ENCODE measurements at places on chromosomes 2 and 18.

GRCh38 chr2:36165132-36165531 lies 190.4 kb upstream of the CRIM1 start:
- DNase-seq = no peak

DNA sequence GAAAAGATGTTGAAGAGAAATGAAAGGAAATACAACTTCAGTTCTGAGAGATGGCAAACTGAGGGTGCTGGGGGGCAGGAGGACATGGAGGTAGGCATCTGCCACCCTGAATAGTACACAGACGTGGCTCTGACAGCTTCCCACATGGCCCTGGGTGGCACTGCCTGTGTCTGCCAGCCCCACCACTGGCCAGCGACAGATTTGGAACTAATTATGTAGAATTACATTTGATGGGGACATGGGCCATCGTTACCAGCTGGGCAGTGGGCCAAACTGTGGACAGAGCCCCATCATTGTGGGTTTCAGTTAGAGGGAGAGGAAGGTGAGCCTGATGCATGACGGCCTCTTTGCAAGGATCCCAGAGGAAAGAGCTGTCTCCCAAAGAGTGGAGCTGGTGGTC lies 216.0 kb upstream of the HAAO start:
- DNase-seq = no peak

DNA sequence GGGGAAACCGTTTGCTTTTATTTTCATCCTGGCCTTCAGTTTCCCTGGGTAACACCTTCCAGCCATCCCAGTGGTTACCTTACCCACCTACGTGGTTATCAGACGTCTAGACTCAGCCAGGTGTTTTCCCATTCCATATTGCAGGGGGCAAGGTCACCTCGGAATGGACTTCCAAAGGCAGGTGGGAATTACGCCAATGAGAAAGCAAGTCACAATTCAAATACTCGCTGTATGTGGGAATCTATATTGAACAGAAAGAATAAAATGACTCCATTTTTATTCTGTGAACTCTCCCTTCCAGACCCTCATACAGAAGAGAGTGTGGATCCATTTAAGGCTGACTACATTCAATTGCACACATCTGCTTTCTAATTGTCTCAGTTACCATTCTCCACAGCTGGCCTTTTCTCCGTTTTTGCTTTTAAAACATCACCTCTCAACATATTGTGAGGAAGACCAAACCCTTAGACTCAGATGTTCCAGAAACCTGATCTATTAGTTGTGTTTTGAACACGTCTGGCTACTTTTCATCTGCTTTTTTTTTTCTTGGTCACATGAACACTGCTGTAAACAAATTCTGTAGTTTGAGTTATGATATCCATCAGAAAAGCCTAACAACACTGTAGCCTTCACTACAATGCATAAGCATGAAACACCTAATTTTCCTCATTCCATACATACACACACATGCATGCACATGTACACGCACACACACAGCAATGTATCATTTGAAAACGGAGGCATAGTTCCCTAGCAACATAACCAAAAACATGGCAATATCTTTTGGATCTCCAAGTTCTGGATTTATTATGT lies 59.8 kb downstream of the BCL2 start:
- no peak for DNase-seq

DNA sequence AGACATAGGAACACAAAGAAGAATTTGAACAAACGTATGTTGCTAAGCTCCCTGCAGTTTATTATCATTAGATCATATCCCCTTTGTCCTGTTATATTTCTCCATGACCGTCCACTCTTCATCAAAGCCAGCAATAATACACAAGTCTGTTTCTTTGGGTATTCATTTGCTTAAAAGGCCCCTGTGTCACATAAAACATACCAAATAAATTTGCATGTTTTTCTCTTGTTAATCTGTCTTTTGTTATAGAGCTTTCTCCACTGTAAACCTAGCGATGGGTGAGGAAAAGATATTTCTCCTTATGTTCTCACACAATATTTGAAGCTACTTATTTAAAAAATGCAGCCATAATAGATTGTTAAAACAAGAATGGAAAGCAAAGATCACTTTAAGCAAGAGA lies 42.9 kb upstream of the REL start:
- no peak for DNase-seq

- no peak for DNase-seq
Observed at GRCh38 chr2:62524293-62524941, 18.4 kb upstream of the TMEM17 start.

DNA sequence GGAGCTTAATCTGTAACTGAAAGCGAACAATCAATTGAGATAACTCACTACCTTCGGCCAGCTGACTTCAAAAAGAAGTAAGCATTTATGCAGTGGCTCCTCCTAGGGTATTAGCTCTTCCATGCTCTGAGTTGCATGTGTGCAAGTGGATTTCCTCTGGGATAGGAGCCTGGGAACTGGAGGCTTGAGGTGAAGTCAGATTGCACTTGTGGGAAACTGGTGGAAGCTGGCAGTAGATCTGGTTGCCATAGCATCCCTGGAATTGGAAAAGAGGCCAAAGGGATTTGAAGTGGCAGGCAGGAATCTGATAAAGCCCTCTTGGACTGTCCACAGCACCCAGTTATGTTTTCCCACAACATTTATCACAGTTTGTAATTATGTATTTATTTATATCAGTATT lies 50.6 kb upstream of the FMNL2 start:
- no peak for DNase-seq

DNA sequence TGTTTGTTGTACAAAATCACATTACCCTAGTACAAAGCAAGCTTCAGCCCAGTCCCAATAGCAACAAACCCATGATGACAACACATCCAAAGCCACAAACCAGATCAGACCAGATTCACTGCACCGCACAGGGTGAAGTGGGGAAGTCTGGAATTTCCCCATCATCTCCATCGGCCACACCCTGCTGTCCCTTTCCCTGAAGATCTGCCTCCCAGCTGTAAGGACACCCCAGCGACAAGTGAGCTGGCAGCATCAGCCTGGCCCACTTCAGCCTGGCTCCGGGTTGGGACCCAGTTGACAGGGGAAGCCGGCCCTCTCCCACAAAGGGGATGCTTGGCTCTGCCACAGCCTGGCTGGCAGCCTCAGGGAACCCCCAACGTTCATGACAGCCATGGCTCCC lies 207.6 kb downstream of the MGAT5 start:
- DNase-seq = no peak

DNA sequence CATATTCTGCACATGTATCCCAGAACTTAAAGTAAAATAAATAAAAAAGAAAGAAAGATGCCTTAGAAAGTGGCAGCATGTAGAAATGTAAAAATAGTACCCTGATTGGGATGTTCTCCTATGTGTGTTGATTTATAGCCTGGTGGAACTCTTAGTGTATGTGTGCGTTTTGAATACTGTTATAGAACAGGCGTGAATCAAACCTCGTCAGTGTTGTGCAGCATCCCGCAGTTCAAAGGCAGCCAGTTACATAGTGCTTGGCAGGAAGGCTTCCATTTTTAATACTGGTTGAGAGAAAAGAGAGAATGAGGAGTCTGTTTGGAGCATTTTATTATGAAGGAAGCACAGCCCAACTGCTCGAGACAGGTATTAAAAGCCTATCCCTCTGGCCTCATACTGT lies 49.4 kb downstream of the TANC1 start:
- DNase-seq = no peak

- DNase-seq = no peak
Observed at GRCh38 chr2:173898178-173898668, 67.0 kb downstream of the SP3 start.

- no peak for DNase-seq
Observed at GRCh38 chr2:136051001-136051724, 65.7 kb upstream of the DARS1 start.

GRCh38 chr2:61694312-61695274 lies 156.4 kb upstream of the XPO1 start:
- peak; percentile 90 for DNase-seq

DNA sequence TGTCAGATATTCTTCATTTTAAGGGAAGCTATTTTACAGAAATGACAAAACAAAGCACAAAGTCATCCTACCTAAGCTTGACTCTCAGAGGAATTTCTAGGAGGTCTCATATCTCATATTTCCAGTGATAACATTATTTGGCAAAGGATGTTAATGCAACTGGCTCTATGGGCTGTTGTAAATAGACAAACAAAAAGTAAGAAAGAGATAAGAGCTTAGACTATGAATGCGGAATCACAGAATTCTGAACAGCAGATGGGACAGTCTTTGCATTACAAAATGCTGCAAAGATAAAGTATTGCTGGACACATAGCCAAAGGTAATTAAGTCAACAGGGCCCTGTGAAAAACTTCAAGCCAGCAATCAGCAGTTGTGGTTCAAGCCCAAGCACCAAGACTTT lies 23.9 kb downstream of the PIAS2 start:
- DNase-seq = no peak

DNA sequence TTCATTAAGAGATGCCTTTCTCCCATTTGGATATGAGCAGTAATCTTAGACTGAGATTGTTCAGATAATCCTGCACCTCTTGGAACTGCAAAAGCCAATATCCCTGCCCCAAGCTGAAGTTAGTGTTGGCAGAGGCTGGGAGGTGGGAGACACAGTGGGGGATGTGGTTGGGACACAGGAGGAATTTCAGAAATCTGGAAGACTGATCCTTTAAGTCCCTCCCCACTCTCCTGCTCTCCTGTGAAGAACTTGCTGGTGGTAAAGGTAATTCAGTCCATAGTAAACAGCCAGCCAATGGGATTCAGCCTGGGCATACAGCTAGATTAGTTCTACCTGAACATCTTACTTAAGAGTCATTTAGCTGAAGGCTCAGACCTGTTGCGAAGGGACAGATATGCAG lies 50.0 kb upstream of the TMEM178A start:
- no peak for DNase-seq

DNA sequence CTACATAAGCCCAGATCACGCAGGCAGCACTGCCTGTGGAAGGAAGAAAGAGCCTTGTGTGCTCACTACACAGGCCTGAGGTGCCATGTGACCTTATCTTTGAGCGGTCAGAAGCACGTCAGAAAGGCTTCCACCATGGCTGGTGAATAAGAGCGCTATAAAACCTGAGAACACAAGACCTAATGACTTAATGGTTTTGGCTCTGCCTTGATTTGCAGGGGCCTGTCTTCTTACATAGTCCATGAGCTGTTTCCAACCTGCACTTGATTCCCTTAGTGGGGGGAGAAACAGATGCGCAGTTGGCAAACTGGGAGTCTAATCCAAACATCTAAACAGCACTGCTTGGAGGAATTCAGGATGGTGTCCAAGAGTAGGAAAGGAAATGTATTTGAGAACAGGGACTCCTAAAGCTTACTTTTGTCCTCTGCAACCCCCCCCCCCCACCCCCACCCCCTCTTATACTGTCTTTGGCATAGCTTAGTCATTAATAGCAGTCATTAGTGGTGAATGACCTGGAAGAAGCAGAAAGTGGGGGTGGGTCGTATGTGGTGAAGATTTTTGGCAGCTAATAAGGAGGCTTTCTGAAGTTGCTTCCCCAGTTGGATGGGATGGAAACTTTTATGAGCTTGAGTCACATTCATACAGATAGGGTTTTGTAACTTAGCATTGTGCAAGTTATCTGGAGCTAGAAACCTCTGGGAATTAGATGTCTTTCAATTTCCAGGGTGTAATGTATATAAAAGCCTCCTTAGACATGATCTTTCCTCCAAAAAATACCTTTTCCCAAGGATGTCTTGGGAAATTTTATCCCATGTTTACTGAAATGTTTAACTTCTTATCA lies 454.1 kb downstream of the MEIS1 start:
- no peak for DNase-seq

DNA sequence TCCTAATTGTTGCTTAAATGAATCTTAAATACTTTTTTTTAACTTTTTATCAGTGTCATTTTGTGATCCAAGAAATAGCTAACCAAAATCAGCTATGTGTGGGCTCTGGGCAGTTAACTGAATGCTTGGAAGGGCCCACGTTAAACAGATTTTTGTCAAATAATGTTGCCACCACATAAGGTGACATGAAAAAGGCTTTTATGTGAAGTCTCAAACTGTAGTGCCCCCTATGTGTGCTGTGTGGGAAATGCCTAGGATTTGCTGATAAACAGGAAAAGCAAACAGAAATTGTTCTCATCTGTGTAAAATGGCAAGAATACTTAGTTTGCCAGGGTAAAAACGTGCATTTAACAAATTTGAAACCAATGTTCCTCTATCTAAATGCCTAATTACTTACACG lies 242.2 kb downstream of the ZNF516 start:
- DNase-seq = no peak

DNA sequence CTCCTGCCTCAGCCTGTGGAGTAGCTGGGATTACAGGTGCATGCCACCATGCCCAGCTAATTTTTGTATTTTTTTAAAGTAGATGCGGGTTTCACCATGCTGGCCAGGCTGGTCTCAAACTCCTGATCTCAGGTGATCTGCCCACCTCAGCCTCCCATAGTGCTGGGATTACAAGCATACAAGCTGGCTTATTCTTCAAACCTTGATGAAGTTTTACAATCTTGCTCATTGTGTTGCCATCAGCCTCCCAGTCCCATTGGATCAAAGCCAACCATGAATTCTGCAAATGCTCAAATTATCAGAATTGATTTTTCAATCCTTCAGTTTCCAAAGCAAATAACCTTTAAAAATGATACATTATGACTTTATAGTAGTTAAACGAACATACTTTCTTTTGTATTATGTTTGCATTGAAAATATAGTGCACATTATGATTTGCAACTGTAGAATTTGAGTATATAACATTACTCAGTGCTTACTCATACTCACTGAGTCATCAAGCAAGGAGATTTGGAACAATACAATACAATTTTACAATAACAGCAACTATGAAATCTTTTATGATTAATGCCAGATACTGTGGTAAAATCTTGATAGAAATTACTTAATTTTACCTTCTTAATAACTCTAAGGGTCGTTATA lies 1491.9 kb upstream of the CELF4 start:
- no peak for DNase-seq

DNA sequence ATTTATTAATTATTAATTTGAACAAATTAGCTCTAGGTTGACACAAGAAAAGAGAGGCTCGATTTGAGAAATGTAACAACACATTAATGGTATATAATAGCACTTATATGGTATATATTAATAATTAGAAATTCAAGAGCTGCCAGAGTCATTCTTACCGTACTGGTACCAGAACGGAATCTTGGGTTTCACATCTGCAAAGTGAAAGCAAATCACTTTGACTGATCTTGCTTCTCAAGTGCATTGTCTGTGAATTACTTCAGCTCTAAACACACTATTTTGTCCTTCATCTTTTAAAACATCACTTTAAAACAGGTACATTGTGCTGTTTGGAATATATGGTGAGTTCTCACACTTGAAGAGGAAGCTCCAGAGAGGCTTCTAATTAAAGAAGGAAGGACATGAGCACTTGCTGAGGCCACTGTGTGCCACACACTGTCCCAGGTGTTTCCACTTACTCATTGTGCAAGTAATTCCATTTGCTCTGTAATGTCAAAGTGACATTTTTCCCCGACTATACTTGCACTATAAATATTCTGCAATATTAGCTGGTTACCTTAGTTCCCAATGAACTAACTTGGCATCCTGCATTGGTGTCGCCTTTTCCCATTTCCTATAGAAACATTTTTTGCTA lies 85.8 kb downstream of the PLA2R1 start:
- DNase-seq = no peak

GRCh38 chr2:151900331-151900730 lies 72.1 kb upstream of the ARL5A start:
- DNase-seq = no peak

- no peak for DNase-seq
Observed at GRCh38 chr2:201114846-201115245, 1.1 kb upstream of the CFLAR start.
